ENCODE measurements at places on chromosomes 2 and 18.
A peak's percentile ranks its signal among the peaks of the same experiment; 100 is the strongest.

DNA sequence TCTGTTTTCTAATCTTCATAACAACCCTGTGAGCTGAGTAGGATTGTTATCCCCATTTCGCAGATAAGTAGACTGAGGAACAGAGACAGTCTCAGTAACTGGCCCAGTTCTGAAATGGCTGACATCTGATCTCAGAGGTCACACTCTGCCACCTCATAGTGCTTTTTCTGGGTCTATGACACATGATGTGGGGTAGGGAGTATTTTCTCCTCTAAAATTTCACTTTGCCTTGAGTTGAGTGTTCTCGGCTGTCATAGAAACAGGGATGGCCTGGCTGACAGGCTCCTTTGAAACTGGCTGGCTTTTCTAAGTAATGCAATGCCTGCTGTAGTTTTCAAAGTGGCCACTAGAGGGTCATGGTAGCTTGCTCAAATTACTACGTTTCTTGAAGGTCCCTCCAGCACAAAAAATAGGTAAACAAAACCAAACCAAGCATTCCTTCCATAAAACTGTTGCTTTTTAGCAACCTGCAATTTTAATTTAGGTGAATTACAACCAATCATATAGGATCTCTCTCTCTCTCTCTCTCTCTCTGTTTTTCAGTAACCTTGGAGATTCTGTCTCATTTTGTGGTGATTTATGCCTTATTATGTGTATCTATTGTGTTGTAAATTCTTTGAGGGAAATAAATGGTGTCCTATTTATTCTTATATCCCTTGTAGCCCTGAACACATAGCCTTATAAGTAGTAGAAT, 84.2 kb upstream of the TTN start:
- no peaks in the 10 kb centered on the region for H3K27me3 ChIP-seq
- H3K27ac ChIP-seq, result peak overlapping the region; percentile 53
- peaks cover 26% of the 10 kb centered on the region for H3K36me3 ChIP-seq
- DNase-seq, result peak; percentile 76

GRCh38 chr2:69911985-69912563, 2.8 kb upstream of the MXD1 start:
- H3K4me1 ChIP-seq, result peaks cover 5% of the 10 kb centered on the region
- H3K36me3 ChIP-seq, result peaks cover 4% of the 10 kb centered on the region
- no peaks in the 10 kb centered on the region for H3K27me3 ChIP-seq
- peak; percentile 75 for DNase-seq

DNA sequence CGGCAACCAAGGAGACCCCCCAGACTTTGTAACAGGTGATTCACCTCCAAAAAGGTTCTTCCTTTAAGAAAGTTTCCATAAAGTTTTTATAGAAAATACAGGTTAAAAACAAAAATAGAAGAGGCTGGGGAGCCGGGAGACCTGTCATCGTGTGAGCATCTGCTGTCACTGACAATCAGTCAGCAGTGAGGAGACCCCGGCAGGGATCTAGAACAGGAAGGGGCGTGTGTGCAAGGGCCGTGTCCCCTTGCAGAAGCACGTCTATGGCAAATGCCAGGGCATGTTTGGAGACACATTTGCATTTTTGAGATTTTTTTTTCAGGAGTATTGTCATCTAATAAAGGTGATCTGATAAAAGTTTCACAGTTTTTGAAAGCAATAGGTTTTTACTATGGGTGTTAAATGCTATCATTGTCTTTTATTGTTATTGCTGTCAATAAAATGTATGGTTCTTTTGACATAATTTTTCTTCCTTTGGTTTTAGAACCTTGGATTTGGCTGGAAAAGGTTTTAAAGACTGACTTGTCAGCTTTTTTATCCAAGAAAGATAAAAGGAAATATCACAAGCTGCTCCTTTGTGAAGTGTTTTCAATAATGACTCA, 52.1 kb downstream of the MTCL1 start:
- H3K4me3 ChIP-seq, result no peak overlapping the region
- H3K4me1 ChIP-seq, result no peaks in the 10 kb centered on the region
- H3K27ac ChIP-seq, result no peak overlapping the region
- H3K36me3 ChIP-seq, result no peaks in the 10 kb centered on the region
- DNase-seq, result no peak
- H3K27me3 ChIP-seq, result no peaks in the 10 kb centered on the region

- H3K27ac ChIP-seq, result no peak overlapping the region
- no peaks in the 10 kb centered on the region for H3K27me3 ChIP-seq
- no peaks in the 10 kb centered on the region for H3K4me1 ChIP-seq
- no peak for DNase-seq
- no peak overlapping the region for H3K4me3 ChIP-seq
- H3K36me3 ChIP-seq, result no peaks in the 10 kb centered on the region
Observed at GRCh38 chr2:197212344-197213262, 98.0 kb downstream of the ANKRD44 start.

GRCh38 chr2:199315299-199316179, 142.2 kb downstream of the SATB2 start:
- peak; percentile 28 for DNase-seq
- no peak overlapping the region for H3K4me3 ChIP-seq

Data from cardiac muscle cell (in vitro differentiated cells and primary cell).